ENCODE measurements at places on chromosomes 11 and 22. TPM values are rescaled to one million over a fixed set of nuclear protein-coding genes. Genes with fewer than 3 reads are reported as not detected.

The MMP1 gene
- not detected for total RNA-seq

The AHNAK gene
- 288 TPM for total RNA-seq

The PHETA2 gene
- 4.0 TPM for total RNA-seq

The RIC3 gene
- total RNA-seq: 4.7 TPM

The SLC6A5 gene
- not detected for total RNA-seq

The DGAT2 gene
- total RNA-seq: 1.9 TPM

The PATE2 gene
- not detected for total RNA-seq

The KRTAP5-7 gene
- 0.25 TPM for total RNA-seq

The TYR gene
- not detected for total RNA-seq

The ST14 gene
- not detected for total RNA-seq

The KCNJ4 gene
- not detected for total RNA-seq

The SLN gene
- not detected for total RNA-seq

The NCAPH2 gene
- total RNA-seq: 108 TPM

The TMEM191B gene
- not detected for total RNA-seq

The POU2AF3 gene
- total RNA-seq: not detected

The PRODH gene
- total RNA-seq: 0.32 TPM

The SYT12 gene
- total RNA-seq: not detected

The TRIM6 gene
- total RNA-seq: 0.25 TPM

The FXYD2 gene
- total RNA-seq: 1.3 TPM

The CDON gene
- 2.6 TPM for total RNA-seq

The MPZL2 gene
- total RNA-seq: 3.8 TPM

The CFAP300 gene
- total RNA-seq: not detected

The ART1 gene
- total RNA-seq: not detected

The SIK3 gene
- total RNA-seq: 32.6 TPM

The FOXRED2 gene
- 17.4 TPM for total RNA-seq

The P2RX3 gene
- not detected for total RNA-seq

The OR5D14 gene
- total RNA-seq: not detected

The MS4A8 gene
- not detected for total RNA-seq

The MTNR1B gene
- total RNA-seq: not detected

The NAALAD2 gene
- total RNA-seq: not detected

The APOBEC3G gene
- 72.5 TPM for total RNA-seq

The PIWIL4 gene
- total RNA-seq: 1.0 TPM

The NCR3LG1 gene
- 1.0 TPM for total RNA-seq

The RBM7 gene
- total RNA-seq: 36.5 TPM

The ARHGAP20 gene
- total RNA-seq: not detected

The MMP11 gene
- total RNA-seq: 0.45 TPM

The ALX4 gene
- not detected for total RNA-seq
